ENCODE measurements at places on chromosomes 7 and 10.

DNA sequence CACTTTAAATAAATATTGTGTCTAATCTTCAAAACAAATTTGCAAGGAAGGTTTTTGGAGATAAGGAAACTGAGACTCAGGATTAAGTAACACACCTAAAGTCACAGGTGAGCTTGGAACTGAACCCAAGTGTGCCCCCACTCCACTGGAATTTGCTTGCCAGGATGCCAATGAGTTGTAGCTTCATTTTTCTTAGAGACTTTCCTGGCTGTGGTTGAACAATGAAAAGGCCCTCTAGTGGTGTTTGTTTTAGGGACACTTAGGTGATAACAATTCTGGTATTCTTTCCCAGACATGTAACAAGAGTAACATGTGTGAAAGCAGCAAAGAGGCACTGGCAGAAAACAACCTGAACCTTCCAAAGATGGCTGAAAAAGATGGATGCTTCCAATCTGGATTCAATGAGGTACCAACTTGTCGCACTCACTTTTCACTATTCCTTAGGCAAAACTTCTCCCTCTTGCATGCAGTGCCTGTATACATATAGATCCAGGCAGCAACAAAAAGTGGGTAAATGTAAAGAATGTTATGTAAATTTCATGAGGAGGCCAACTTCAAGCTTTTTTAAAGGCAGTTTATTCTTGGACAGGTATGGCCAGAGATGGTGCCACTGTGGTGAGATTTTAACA, 1.5 kb downstream of the IL6 start:
- DNase-seq: no peak
- H3K4me1 ChIP-seq: no peaks in the 10 kb centered on the region
- H3K36me3 ChIP-seq: no peaks in the 10 kb centered on the region
- no peak overlapping the region for H3K27ac ChIP-seq

DNA sequence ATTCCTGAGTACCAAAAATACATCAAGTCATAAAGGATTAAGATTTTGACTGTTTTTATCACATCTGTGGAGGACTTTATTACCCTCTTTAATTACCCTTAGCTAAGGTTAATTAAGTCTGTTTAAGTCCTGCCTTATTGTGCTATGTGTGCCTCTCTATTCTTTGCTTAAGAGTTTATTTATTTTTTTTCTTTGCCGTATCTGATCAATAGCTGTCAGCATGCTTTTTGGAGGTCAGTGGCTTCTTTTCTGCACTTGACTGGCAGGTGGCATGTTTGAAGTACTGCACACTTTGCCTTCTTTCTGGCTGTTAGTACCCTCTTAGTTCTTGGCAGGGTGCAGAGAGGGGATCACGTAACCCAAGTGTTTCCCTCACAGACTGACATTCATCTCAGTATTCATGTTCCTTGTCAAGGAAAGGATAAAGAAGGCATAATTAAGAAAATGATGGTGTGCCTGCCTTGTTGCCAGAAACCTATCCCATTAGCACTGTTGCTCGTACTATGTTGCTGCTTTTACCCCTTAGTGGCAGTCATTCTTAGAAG, 225.8 kb downstream of the EXOC4 start:
- no peaks in the 10 kb centered on the region for H3K4me1 ChIP-seq
- no peaks in the 10 kb centered on the region for H3K27me3 ChIP-seq
- no peaks in the 10 kb centered on the region for H3K36me3 ChIP-seq
- H3K4me3 ChIP-seq: no peak overlapping the region
- DNase-seq: no peak
- no peak overlapping the region for H3K27ac ChIP-seq

DNA sequence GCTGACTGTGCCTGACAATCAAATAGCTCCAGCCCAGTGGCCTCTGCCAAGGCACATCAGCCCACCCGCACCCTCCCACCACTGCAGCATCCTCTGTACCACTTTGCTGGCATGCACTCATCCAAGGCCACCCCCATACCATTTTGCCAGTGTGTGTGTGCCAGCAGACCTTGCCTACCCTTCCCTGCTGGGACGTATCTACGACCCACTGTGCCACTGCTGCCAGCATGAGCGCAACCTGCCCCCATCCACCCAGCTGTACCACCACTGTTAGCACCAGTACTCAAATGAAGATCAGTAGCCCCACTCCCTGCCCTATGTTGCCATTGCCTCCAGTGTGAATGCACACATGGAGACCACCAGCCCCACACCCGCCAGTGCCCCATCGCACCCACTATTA, 149.4 kb upstream of the PTN start:
- no peaks in the 10 kb centered on the region for H3K36me3 ChIP-seq
- H3K4me1 ChIP-seq: no peaks in the 10 kb centered on the region
- no peak for DNase-seq
- no peak overlapping the region for H3K4me3 ChIP-seq

- H3K4me3 ChIP-seq: no peak overlapping the region
- DNase-seq: no peak
- H3K36me3 ChIP-seq: no peaks in the 10 kb centered on the region
- no peaks in the 10 kb centered on the region for H3K4me1 ChIP-seq
Observed at GRCh38 chr10:57961487-57961886, 306.2 kb downstream of the IPMK start.

DNA sequence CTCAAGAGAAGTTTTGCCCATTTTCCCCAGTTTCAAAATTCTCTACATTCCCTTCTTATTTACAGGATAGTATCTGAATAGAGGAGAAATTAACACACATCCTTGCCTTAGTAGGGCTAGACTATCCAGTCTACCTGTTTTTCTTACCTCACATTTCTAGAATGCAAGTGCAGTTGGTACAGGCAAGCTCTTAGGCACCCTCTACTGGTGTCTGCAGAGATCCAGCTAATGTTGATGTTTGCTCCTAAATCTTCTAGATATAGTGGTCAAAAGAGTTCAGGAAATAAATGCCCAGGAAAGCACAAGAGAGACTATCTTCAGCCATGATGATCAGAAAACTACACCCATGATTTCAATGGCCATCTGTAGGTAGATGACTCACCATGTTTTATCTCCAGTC, 205.3 kb downstream of the HTR7 start:
- H3K27me3 ChIP-seq: no peaks in the 10 kb centered on the region
- H3K36me3 ChIP-seq: no peaks in the 10 kb centered on the region
- no peak for DNase-seq

DNA sequence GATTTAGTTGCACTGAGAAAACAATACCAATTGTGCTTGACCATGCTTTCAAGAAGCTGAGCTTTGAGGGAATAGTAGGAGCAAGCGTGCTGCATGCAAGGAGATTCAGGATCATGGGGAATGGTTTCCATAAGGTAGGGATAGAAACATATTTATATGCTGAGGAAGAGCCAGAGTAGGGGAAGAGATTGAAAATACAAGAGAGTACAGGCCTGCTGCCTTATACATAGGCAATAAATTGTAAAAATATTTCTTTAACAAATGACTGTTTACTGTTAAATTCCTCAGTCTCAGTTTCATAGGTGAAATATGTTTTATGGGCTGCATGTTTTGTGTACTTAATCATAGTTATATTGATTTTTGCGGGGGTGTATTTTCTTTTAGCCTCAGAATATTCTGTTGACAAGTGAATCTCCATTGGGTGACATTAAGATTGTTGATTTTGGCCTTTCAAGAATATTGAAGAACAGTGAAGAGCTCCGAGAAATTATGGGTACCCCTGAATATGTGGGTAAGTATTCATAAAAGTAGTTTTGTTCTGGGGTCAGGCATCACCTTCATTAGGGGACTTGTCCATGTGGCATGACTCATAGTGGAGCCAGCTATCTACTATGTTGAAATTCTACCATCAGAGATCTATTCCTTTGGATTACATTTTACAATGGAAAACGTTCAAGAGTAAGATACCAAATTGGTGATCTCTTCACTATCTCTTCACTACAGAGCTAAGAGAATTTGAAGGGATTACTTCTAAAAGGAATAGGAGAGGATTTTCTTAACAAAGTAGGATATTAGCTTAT, 36.5 kb downstream of the STK17A start:
- no peak overlapping the region for H3K4me3 ChIP-seq
- H3K36me3 ChIP-seq: peaks cover 69% of the 10 kb centered on the region
- no peaks in the 10 kb centered on the region for H3K27me3 ChIP-seq
- H3K27ac ChIP-seq: no peak overlapping the region

- H3K27ac ChIP-seq: no peak overlapping the region
- no peak for DNase-seq
- no peak overlapping the region for H3K4me3 ChIP-seq
- H3K36me3 ChIP-seq: no peaks in the 10 kb centered on the region
- no peaks in the 10 kb centered on the region for H3K27me3 ChIP-seq
- H3K4me1 ChIP-seq: no peaks in the 10 kb centered on the region
Observed at GRCh38 chr10:132478341-132479023, 59.1 kb upstream of the INPP5A start.

GRCh38 chr10:43287056-43288007, 20.5 kb upstream of the RASGEF1A start:
- DNase-seq: peak; percentile 27
- no peak overlapping the region for H3K4me3 ChIP-seq
- H3K36me3 ChIP-seq: no peaks in the 10 kb centered on the region
- H3K4me1 ChIP-seq: 0 out of 2 replicates have a peak, but pooled peaks cover 4% of the 10 kb centered on the region

DNA sequence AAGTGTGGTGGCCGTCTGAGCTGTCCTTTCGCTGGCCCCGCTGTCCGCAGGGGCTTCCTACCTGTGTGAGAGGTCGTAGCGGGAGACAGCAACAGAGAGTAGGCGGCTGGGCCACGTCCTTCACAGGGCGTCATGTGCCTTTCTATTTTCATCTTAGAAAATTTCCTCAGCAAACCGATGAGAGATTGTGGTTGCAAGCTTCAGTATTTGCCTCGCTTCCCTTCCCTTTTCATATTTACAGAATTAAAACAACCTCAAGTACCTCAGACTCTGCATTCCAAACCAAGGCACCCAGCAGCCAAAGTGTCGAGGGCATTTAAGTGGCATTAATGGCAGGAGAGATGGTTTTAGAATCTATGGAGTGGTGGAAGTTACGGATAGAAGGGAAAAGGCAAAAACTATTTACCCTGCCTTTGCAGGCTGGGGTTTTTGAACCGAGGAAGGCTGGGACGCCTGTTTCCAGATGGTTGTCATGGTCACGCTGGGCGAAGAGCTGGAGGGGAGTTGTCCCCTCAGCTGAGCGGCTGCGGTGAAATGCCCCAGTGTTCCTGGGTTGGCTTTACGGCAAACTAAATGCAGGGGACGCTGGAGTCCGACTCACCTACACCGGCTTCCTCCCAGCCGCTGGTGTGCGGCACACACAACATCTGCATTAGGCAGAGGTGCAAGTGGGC, 41.9 kb downstream of the WIPI2 start:
- DNase-seq: peak; percentile 93
- H3K4me1 ChIP-seq: peaks cover 68% of the 10 kb centered on the region
- peak overlapping the region; percentile 99 for H3K27ac ChIP-seq
- H3K4me3 ChIP-seq: peak overlapping the region; percentile 35
- peaks cover 12% of the 10 kb centered on the region for H3K36me3 ChIP-seq

GRCh38 chr10:49751636-49752510, 10.2 kb downstream of the OGDHL start:
- no peaks in the 10 kb centered on the region for H3K4me1 ChIP-seq
- no peak overlapping the region for H3K4me3 ChIP-seq

GRCh38 chr7:64098-64915, 128.1 kb upstream of the FAM20C start:
- DNase-seq: no peak
- H3K27me3 ChIP-seq: no peaks in the 10 kb centered on the region
- no peak overlapping the region for H3K4me3 ChIP-seq
- H3K27ac ChIP-seq: no peak overlapping the region

DNA sequence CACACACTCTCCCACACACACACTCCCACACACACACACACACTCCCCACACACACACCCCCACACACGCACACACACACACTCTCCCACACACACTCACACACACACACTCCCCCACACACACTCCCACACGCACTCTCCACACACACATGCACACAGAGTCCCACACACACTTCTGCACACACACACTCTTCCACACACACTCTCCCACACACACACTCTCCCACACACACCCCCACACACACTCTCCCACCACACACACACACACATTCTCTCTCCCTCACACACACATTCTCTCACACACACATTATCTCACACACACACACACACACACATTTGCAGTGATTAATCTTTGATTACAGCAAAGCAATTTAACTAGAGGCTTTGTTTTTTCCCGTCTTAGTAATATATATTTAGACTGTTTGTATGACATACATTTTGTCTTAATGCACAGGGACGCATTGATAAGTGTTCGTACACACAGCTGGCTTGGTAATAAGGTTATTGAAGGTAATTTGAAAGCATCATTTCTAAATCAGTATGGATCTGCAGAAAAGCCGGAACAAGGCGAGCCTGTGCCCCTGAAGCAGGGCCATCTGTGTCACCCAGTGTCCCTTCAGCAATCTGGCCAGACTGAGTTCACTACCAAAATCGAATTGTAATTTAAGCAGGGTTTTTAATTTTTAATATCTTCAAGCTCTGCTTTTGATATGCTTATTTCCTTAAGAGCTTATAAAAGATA, 69.9 kb upstream of the SH2B2 start:
- DNase-seq: no peak
- H3K27me3 ChIP-seq: no peaks in the 10 kb centered on the region
- no peak overlapping the region for H3K4me3 ChIP-seq
- H3K36me3 ChIP-seq: no peaks in the 10 kb centered on the region
- H3K4me1 ChIP-seq: peaks cover 6% of the 10 kb centered on the region

DNA sequence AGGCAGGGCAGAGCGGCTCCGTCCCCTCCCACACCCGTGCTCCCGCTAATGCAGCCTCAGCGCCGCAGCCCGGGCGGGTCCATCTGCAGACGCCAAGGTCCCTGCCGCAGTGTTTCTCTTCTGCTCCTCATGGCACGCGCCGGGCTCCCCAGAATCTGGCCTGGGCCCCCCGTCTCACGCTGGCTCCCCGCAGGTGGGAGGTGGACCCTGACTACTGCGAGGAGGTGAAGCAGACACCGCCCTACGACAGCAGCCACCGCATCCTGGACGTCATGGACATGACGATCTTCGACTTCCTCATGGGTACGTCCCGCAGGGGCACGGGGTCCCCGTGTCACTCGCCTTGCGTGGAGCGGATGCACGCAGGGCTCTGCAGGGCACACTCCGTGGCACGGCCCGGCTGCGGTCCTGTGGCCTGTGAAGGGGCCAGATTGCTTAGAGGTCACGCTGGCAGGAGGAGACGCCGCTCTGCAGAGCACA, 33.5 kb upstream of the FOXL3 start:
- no peak for DNase-seq
- H3K36me3 ChIP-seq: no peaks in the 10 kb centered on the region
- no peaks in the 10 kb centered on the region for H3K4me1 ChIP-seq

- DNase-seq: no peak
- no peaks in the 10 kb centered on the region for H3K4me1 ChIP-seq
- no peak overlapping the region for H3K27ac ChIP-seq
Observed at GRCh38 chr10:89283936-89284475, 17.8 kb upstream of the IFIT2 start.

- H3K4me1 ChIP-seq: no peaks in the 10 kb centered on the region
- no peak for DNase-seq
- no peaks in the 10 kb centered on the region for H3K36me3 ChIP-seq
- no peak overlapping the region for H3K4me3 ChIP-seq
- no peak overlapping the region for H3K27ac ChIP-seq
- H3K27me3 ChIP-seq: peaks cover 4% of the 10 kb centered on the region
Observed at GRCh38 chr10:81872206-81872862, 2.7 kb upstream of the NRG3 start.

- DNase-seq: no peak
- no peaks in the 10 kb centered on the region for H3K36me3 ChIP-seq
- no peak overlapping the region for H3K4me3 ChIP-seq
- H3K27ac ChIP-seq: no peak overlapping the region
- no peaks in the 10 kb centered on the region for H3K4me1 ChIP-seq
Observed at GRCh38 chr7:28075674-28076358, 104.8 kb downstream of the JAZF1 start.
